ENCODE measurements at places on chromosomes 3 and 15. TPM values are rescaled to one million over a fixed set of nuclear protein-coding genes. Genes with fewer than 3 reads are reported as not detected.

The ZPLD1 gene
- polyA plus RNA-seq = not detected

The CTXN2 gene
- polyA plus RNA-seq = not detected

GRCh38 chr15:62026487-62027262 lies 33.6 kb downstream of the VPS13C start:
- no peak for DNase-seq

DNA sequence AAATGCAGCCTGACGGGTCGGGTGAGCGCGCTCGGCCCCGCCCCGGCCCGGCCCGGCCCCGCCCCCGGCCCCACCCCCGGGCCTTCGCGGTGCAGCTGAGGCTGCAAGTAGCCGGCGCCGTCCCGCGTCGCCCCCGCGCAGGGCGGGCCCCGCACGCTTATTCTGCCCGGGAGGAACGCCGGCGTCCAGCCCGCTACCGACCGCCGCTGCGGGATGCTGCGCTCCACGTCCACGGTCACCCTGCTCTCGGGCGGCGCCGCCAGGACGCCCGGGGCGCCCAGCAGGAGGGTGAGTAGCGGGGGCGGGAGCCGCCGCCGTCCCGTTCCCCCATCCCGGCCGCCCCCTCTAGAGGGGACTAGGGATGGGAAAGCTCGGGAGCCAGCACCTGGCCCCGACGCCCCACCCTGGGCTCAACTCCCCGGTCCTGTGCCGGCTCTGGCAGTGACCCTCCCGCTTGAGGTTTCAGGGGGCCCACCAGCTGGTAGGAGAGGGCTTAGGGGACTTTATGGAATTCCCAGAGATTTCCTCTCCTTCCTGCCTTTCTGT lies at the start of gene MYZAP:
MYZAP (plus strand) TSS at position 83 of the 546 bp plus-strand sequence; CDS start at position 214, 131 bp downstream.
- no peak for DNase-seq

DNA sequence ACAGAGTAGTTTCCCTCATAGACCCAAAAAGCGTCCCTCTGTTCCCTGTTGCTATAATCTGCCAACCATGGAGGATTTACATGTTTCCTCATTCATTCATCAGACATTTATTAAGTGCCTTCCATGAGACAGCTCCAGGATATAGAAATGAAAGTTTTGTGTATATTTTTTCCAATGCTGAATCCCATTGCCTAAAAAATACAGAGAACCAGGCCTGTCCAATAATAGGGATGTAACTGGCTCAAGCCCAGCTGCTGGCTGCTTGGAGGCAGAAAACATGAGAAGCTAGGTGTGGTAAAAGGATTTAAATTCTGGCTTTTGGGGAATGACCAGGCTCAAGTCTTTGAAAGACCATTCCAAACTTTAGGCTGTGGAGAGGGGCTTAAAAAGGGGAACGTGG lies 41.5 kb downstream of the RARB start:
- DNase-seq = no peak

The KNG1 gene
- polyA plus RNA-seq = not detected
